ENCODE measurements at places on chromosomes 13 and 19.

GRCh38 chr19:47228937-47229675 is 1.9 kb downstream of the BBC3 start:
- DNase-seq: no peak

- no peak for DNase-seq
These were observed 79.3 kb upstream of the TM9SF2 start for GRCh38 chr13:99421758-99422585.

DNA sequence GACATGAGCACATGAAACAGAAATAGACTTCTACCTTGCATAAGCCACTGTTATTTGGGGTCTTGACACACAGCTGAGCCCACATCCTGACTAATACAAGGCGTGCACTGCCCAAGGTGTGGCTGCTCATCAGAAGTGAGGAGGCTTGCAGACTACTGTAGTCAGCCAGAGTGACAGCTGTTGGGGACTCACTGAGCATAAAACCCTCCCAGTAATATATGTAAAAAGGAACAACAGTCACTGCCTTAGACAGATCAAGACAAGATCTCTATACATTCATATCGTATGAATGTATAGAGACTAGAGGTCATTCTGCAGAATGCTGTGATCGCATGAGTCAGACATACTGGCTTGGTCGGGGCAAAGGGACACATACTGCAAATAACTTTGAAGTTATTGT is 4.1 kb upstream of the C1QTNF9B start:
- no peak for DNase-seq

DNA sequence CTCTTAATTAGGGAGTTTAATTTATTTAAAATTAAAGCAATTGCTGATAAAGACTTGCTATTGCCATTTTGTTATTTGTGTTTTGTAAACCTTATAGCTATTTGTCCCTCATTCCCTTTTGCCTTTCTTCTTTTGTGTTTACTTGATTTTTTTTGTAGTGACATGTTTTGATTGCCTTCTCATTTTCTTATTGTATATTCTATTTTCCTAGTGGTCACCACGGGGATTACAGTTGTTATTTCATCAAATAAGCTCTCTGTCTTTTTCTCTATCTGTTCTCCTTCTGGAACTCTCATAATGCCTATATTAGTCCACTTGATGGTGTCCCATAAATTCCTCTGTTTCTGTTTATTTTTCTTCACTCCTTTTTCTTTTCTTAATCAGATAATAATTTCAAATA is 64.4 kb upstream of the FRY start:
- DNase-seq: no peak

DNA sequence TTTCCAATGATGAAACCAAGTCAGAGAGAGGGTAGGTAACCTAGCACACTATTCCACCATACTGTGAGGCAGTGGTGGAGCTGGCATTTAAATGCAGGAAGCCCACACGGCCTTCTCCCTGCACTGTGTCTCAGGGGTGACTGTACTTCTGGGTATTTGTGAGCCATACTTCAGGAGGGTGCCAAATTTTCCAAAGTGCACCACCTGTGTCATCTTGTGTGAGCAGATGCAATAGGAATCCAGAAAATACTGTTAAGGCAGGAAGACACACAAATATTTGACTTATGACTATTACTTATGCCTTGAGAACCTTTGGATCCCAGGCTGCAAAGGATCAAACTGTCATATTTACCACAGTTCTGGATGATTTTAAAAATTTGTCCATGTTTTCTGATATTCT is 17.3 kb downstream of the ZNF229 start:
- DNase-seq: no peak

DNA sequence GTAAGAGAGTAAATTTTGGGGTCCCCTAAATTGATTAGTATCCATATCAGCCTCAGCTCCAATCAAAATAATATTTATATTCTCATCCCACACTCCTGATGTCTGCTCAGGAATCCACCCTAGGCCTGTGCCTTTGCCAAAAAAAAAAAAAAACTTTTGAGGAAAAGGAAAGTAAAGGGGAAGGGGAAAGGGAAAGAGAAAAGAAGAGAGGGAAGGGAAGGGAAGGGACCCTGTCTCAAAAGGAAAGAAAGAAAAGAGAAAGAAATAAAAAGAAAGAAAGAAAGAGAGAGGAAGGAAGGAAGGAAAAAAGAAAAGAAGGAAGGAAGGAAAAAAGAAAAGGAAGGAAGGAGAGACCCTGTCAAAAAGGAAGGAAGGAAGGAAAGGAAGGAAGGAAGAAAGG is 91.8 kb upstream of the CACNA1A start:
- DNase-seq: no peak

- DNase-seq: no peak
These were observed 284.0 kb downstream of the OXGR1 start for GRCh38 chr13:96710166-96710862.

DNA sequence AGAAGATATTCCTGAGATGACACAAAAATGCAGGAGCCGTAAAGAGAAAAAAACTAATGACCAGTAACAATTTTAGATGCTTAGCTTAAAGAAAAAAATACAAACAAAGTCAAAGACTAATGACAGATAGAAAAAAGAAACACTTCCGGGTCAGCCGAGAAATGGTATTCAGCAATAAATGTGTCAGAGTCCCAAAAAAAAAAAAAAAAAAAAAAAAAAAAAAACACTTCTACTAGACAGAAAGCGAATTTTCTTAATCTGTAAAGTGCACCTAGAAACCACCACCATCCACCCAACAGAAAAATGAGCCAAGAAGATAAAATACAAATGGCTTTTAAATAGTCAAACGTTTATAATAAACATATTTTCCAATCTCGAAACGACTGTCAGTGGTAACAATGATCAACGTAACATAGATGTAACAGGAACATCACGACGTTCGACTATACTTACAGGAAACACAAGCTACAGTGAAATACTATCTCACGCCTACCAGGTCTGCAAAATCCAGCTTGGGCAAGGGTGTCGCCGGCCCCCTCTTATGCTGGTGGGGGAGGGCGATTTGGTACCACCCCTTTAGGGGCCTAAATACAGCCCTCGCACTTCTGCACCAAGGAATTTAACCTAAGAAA is 10.6 kb downstream of the ABHD17A start:
- DNase-seq: peak; percentile 42

DNA sequence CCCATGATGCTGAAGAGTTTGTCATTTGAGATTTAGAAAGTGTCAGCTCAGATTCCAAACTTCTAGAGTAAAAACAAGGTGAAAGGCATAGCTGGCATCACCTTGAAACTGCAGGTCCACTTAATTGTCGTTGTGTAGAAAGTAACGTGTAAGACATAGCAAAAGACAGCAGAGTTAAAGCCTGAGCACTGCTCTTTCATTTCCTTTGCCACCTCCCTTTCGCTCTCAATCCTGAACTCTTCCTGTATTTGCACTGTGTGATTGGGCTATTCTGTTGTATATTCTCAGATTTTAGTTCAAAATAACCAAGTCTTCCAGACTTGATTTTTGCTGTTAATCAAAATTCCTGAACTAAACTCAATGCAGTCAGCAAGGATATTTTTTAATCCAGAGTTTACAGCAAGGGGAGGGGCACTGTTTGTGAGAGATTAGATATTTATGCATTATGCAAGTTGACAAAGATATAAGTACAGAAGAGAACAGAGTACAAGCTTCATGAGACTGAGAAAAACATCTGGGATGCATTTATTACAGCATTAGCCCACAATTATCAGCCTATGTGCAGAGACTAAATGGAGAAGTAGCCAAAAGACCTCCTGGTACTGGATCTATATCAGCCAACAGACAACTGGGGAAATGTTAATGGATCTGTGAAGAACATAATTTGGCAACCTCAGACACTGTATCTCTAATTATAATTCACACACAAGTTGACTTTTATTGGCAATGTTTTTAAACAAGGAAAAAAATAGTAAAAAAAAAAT is 328.6 kb downstream of the SUCLA2 start:
- DNase-seq: no peak

GRCh38 chr19:17626456-17627015 is 61.6 kb downstream of the UNC13A start:
- no peak for DNase-seq

GRCh38 chr19:49331616-49332055 is 3.6 kb upstream of the CD37 start:
- no peak for DNase-seq

GRCh38 chr13:19927117-19927748 is 31.3 kb upstream of the ZMYM2 start:
- peak; percentile 41 for DNase-seq

DNA sequence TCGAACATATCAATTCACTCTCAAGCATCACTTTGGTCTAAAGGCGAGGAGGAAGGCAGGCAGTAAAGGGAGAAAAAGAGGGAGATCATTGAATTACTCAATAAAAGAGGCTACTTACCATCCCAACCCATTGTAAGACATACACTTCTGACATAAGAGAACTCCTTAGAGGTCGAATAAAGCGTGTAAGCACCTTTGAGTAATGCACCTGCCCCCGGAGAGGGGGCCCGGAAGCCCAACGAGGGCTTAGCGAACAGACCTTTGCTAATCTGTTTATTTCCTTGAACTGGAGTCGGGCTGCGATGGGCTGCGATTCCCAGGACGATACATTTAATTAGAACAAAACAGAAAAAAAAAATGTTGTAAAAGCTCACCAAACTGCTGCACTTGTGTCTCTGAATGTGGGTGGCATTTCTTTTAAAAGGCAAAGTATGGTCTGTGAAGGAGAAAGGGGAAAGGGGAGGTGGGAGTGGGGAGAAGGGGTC is 3.0 kb downstream of the ZC3H4 start:
- DNase-seq: no peak

DNA sequence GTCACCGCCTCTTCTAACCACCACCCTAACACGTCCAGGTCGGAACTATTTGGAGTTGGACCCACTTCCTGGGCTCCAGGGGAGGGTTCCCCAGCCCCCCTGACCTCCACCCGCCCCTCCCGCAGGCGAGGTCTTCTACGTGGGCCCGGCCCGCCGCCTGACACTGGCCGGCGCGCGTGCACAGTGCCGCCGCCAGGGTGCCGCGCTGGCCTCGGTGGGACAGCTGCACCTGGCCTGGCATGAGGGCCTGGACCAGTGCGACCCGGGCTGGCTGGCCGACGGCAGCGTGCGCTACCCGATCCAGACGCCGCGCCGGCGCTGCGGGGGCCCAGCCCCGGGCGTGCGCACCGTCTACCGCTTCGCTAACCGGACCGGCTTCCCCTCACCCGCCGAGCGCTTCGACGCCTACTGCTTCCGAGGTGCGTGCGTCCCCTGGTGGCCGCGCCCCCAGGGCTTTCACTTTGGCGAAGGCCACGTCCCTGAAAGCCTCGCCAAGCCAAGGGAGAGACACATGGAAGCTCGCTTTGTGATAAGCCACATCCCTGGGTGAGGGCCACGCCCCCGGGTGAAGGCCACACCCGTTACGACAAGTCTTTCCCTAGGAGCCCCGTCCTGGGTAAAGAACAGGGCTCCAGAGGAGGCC is 13.2 kb downstream of the NCAN start:
- peak; percentile 48 for DNase-seq

Data from dermis microvascular lymphatic vessel endothelial cell (primary cell).